Natural killer cell treated with Interleukin-12 subunit alpha and Interleukin-12 subunit beta and Interleukin-15 and Interleukin-18, amount 100 ng/mL, for 72 hours (primary cell): ENCODE measurements at places on chromosomes 2 and 18. TPM values are rescaled to one million over a fixed set of nuclear protein-coding genes. Genes with fewer than 3 reads are reported as not detected.

RASGRP3 gene
- 26.2 TPM for total RNA-seq

TYMS gene
- total RNA-seq, result 180 TPM

ERBB4 gene
- total RNA-seq, result not detected

LBX2 gene
- 1.5 TPM for total RNA-seq

RFX8 gene
- total RNA-seq, result 2.1 TPM

SKOR2 gene
- not detected for total RNA-seq

GNAL gene
- total RNA-seq, result 1.2 TPM

LRRC30 gene
- total RNA-seq, result not detected

EN1 gene
- not detected for total RNA-seq

ZNF892 gene
- total RNA-seq, result 4.4 TPM

SULT1C4 gene
- not detected for total RNA-seq

DSG4 gene
- not detected for total RNA-seq

ALPG gene
- total RNA-seq, result not detected

RAMP1 gene
- 7.4 TPM for total RNA-seq

LCT gene
- total RNA-seq, result 0.50 TPM

RNF152 gene
- 0.73 TPM for total RNA-seq

ICOS gene
- total RNA-seq, result 68.8 TPM

TRIM43 gene
- not detected for total RNA-seq

TGFA gene
- total RNA-seq, result 0.86 TPM

GALNT14 gene
- total RNA-seq, result not detected

NEDD4L gene
- 8.6 TPM for total RNA-seq

RGPD4 gene
- total RNA-seq, result 0.07 TPM

PKDCC gene
- not detected for total RNA-seq

CSRNP3 gene
- not detected for total RNA-seq

REG3A gene
- not detected for total RNA-seq

DARS1 gene
- 116 TPM for total RNA-seq

BBS5 gene
- total RNA-seq, result 5.7 TPM

ASXL3 gene
- not detected for total RNA-seq

PLEK gene
- total RNA-seq, result 569 TPM

GCG gene
- not detected for total RNA-seq

STK11IP gene
- total RNA-seq, result 27.7 TPM

UGT1A8 gene
- total RNA-seq, result not detected

IL1R2 gene
- total RNA-seq, result not detected

SELENOI gene
- 64.0 TPM for total RNA-seq

GAREM2 gene
- total RNA-seq, result 4.1 TPM

ARHGAP15 gene
- 80.6 TPM for total RNA-seq

KCNG2 gene
- total RNA-seq, result not detected

MAP3K19 gene
- total RNA-seq, result not detected

CYP27A1 gene
- total RNA-seq, result 0.24 TPM

EPC2 gene
- total RNA-seq, result 33.1 TPM

SCYGR4 gene
- total RNA-seq, result not detected

SERPINB3 gene
- not detected for total RNA-seq

WDSUB1 gene
- 8.8 TPM for total RNA-seq

FOXD4L1 gene
- 0.17 TPM for total RNA-seq

STAMBP gene
- 40.6 TPM for total RNA-seq

IRS1 gene
- total RNA-seq, result 0.39 TPM

AP1S3 gene
- 5.6 TPM for total RNA-seq

AKAIN1 gene
- not detected for total RNA-seq

TM4SF20 gene
- not detected for total RNA-seq

ASAP2 gene
- total RNA-seq, result not detected

CCDC85A gene
- total RNA-seq, result not detected

IL1R1 gene
- 0.19 TPM for total RNA-seq

ITGB6 gene
- total RNA-seq, result not detected
